A375 (cell line): ENCODE measurements at places on chromosomes 4 and X. TPM values are rescaled to one million over a fixed set of nuclear protein-coding genes. Genes with fewer than 3 reads are reported as not detected.

Gene SLC26A1
- 0.05 TPM in 1 of 2 replicates, not detected in the other for total RNA-seq

Gene RAI2
- not detected in 2 replicates for total RNA-seq

Gene SPATA18
- total RNA-seq = not detected in 2 replicates

Gene PRDM5
- 2.1 and 3.2 TPM in 2 replicates for total RNA-seq

Gene CENPVL1
- not detected in 2 replicates for total RNA-seq

Gene DMRTC1
- total RNA-seq = not detected in 2 replicates

Gene CFP
- total RNA-seq = 0.58 and 1.1 TPM in 2 replicates

Gene CSAG2
- total RNA-seq = not detected in 2 replicates

Gene RTL3
- total RNA-seq = 0.34 TPM in 1 of 2 replicates, not detected in the other

Gene CHIC2
- 51.9 and 60.4 TPM in 2 replicates for total RNA-seq

Gene GIMD1
- total RNA-seq = not detected in 2 replicates

Gene HADH
- 12.5 and 13.4 TPM in 2 replicates for total RNA-seq

Gene TBC1D9
- total RNA-seq = 9.3 and 13.6 TPM in 2 replicates

Gene EMCN
- total RNA-seq = 0.08 TPM in 1 of 2 replicates, not detected in the other

Gene ZCCHC18
- total RNA-seq = 3.0 TPM in 2 replicates

Gene GAGE1
- 29.5 and 37.1 TPM in 2 replicates for total RNA-seq

Gene PAGE1
- total RNA-seq = 3.6 and 7.5 TPM in 2 replicates

Gene GAB3
- total RNA-seq = 0.04 and 0.24 TPM in 2 replicates

Gene KCNE5
- 0.45 and 0.56 TPM in 2 replicates for total RNA-seq

Gene ASMT
- total RNA-seq = not detected in 2 replicates

Gene USP51
- 0.05 and 0.26 TPM in 2 replicates for total RNA-seq

Gene AKAP4
- not detected in 2 replicates for total RNA-seq

Gene SYN1
- total RNA-seq = 0.13 and 0.15 TPM in 2 replicates

Gene ARAP2
- 8.9 and 11.7 TPM in 2 replicates for total RNA-seq

Gene NIPAL1
- total RNA-seq = 2.0 and 4.1 TPM in 2 replicates

Gene MRFAP1L1
- total RNA-seq = 63.1 and 71.4 TPM in 2 replicates

Gene CLCN5
- total RNA-seq = 3.7 and 4.4 TPM in 2 replicates

Gene ZNF330
- 25.7 and 27.7 TPM in 2 replicates for total RNA-seq
